Adrenal gland (tissue), 19 donors: ENCODE measurements at places on chromosomes 7 and 10. TPM values are rescaled to one million over a fixed set of nuclear protein-coding genes. Genes with fewer than 3 reads are reported as not detected.

The GOLGA7B gene
- polyA plus RNA-seq = 3.5 TPM

The LFNG gene
- 1.4 TPM for polyA plus RNA-seq

- no peaks in the 10 kb centered on the region for H3K27me3 ChIP-seq
- DNase-seq = no peak
- H3K36me3 ChIP-seq = no peaks in the 10 kb centered on the region
- H3K4me3 ChIP-seq = no peak overlapping the region
- no peaks in the 10 kb centered on the region for H3K4me1 ChIP-seq
Observed at GRCh38 chr7:102138676-102139075, 148.0 kb upstream of the SH2B2 start.

The MAGI2 gene
- polyA plus RNA-seq = 8.9 TPM

DNA sequence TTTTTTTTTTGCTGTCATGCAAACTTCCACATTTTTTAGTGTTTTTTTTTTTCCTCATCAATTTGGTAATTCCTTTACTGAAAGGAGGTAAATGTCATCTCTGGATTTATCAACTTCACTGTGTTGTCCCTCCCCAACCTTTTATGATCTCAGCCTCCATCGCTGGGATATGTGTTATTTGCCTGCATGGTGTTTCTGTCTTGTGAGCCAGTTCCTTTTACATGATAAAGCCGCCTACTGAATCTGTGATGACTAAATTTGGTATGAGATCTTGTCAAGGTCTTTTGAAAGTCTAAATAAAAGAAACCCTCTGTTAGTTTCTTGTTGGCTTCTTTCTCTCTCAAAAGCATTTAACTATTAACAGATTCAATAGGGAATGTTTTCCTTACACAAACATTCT lies 39.3 kb downstream of the TAS2R41 start:
- no peak overlapping the region for H3K4me3 ChIP-seq
- DNase-seq = no peak
- peaks cover 5% of the 10 kb centered on the region for H3K4me1 ChIP-seq
- no peaks in the 10 kb centered on the region for H3K36me3 ChIP-seq
